Activated effector memory CD4-positive, alpha-beta T cell treated with Interleukin-2 at 50 U/mL for 16 hours (primary cell): ENCODE measurements at places on chromosomes 2 and 18.

GRCh38 chr18:66048406-66048805, 297.6 kb downstream of the CDH7 start:
- no peak for DNase-seq

DNA sequence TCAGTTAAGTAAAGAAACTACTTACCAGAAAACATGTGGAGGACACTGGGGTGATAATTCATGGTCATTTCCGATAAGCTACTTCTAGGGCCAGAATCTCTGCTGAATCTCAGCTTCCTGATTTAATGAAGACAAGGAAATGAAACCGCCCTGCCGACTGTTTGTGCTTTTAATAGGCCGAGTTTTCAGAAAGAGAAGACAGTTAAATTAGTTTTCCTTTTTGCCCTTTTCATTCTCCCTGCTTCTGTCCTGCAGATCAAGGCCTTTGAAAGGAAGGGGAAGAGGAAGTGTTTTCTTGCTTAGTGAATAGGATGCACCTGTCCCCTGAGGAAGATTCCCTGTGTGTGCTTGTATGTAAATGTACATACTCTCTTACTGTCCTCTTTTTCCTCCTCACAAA, 126.6 kb downstream of the SH3RF3 start:
- no peak for DNase-seq

- no peak for DNase-seq
These were observed 116.4 kb downstream of the CHN1 start for GRCh38 chr2:174888646-174889271.

GRCh38 chr2:120861576-120862191, 126.0 kb downstream of the GLI2 start:
- no peak for DNase-seq

- no peak for DNase-seq
These were observed 965.6 kb upstream of the NRXN1 start for GRCh38 chr2:51997571-51997970.

DNA sequence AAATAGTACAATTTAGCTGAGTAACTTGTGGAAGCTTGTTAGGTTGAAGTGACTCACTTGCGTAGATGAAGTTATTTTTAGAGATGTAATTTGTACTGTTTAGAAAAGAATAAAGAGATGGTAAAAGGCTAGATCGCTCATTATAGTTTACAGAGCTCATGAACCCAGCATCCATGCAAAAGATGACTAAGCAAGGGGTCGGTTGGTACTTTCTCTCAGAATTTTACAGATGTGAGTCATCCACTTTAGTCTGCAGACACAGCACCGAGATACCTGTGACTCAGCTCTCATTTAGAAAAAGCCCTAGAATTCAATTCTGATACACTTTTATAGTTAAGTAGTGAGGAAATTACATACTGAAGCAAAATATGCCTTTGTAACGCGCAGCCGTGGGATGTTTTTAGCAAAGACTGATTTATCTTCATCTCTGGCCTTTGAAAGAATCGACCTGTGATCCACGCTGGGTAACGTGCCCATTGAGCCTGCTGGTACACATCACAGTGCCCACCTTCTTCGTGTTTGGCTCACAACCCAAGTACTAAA, 116.5 kb upstream of the FOSL2 start:
- DNase-seq, result no peak

GRCh38 chr2:67216103-67216502, 181.0 kb upstream of the ETAA1 start:
- no peak for DNase-seq

GRCh38 chr18:4068552-4069158, 386.5 kb downstream of the DLGAP1 start:
- DNase-seq, result no peak

GRCh38 chr2:64331849-64332699, 121.9 kb upstream of the LGALSL start:
- no peak for DNase-seq

- no peak for DNase-seq
These were observed 392.5 kb downstream of the FIGN start for GRCh38 chr2:163343316-163343715.

- DNase-seq, result no peak
These were observed 112.2 kb downstream of the CPO start for GRCh38 chr2:207051385-207051965.
